ENCODE measurements at places on chromosomes 16 and 17.

DNA sequence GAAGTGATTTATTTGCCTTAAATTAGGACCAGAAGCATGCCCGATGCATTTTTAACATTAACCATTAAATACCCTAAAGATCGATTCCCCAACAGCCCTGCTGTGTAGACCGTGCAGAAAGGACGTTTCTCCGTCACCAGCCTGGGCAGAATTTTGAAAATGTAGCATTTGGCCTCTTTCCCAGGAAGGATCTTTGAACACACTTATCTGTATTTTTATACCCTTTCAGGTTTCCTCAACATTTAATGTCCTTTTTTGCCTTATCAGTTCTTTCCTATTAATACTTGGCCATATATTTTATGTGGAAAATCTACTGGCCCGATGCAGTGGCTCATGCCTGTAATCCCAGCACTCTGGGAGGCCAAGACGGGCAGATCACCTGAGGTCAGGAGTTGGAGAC lies 54.6 kb upstream of the ZNF750 start:
- DNase-seq, result peak; percentile 55

DNA sequence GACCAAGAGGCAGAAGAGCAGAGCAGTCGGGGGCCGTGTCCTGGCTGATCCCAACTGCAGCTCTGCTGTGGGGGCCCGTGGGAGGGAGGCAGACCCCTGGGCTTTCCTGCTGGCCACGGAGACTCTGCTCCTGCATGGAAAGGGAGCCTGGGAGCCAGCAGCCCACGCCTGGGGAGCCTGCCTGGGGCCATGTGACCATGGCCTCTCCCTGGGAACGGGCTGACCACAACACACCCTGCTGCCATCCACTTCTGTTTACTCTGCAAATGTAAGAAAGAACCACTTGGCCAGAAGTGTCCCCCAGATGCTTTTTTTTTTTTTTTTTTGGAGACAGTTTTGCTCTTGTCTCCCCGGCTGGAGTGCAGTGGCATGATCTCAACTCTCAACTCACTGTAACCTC lies 2.0 kb upstream of the TEDC2 start:
- DNase-seq, result no peak

GRCh38 chr17:40553694-40554534 lies 11.4 kb downstream of the CCR7 start:
- peak; percentile 70 for DNase-seq

GRCh38 chr17:38724337-38724988 lies 5.7 kb upstream of the CISD3 start:
- peak; percentile 90 for DNase-seq

DNA sequence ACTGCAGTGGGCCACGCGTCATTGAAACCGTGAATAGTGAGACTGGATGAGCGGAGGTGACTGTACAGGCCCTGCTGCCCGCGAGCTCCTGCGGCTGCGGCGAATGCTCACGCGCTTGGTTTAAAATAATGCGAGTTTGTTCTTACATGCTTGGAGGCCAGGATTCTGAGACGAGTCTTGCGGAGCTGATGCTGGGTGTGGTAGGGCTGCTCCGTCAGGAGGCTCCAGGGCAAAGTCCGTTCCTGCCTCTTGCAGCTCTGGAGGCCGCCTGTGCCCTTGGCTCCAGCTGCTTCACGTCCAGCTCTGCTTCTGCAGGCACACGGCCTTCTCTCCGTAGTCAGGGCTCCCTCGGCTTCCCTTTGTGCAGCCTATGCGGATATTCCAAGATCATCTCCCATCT lies 9.5 kb downstream of the ACSF3 start:
- no peak for DNase-seq

GRCh38 chr16:2432286-2432685 lies 3.0 kb downstream of the CCNF start:
- no peak for DNase-seq

DNA sequence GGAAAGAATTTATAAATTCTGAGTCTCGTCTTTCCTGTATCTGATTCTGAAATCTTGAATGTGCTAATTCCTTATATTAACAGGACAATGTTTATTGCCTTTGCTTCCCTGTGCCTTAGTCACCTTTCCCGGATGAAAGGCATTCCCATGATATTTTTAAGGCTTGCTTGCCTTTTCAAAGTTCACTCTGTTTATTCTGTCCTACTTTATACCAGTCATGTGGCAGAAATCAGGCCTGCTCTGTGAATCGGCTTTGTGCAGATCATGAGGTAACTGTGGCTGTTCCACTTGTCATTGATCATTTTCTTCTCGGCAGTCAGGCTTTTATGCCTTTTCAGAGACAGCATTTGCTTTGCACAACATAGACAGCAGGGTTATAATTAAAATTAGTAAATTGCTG lies 28.8 kb upstream of the ABCC11 start:
- DNase-seq, result no peak

GRCh38 chr17:34613064-34614019 lies 34.0 kb downstream of the TMEM132E start:
- no peak for DNase-seq

- DNase-seq, result peak; percentile 85
Measured at GRCh38 chr17:62919388-62919787, 46.6 kb upstream of the TANC2 start.
